ENCODE measurements at places on chromosomes 2 and 18.
A peak's percentile ranks its signal among the peaks of the same experiment; 100 is the strongest.

GRCh38 chr2:8370258-8370802, 311.5 kb upstream of the ID2 start:
- no peak for DNase-seq

GRCh38 chr2:201968050-201968449, 65.6 kb upstream of the FZD7 start:
- DNase-seq: no peak

GRCh38 chr2:74548900-74549826, 4.6 kb downstream of the LOXL3 start:
- peak; percentile 83 for DNase-seq

GRCh38 chr2:15918761-15919356, 21.5 kb upstream of the MYCN start:
- no peak for DNase-seq

GRCh38 chr2:46521215-46521683, 41.9 kb downstream of the TMEM247 start:
- DNase-seq: no peak

DNA sequence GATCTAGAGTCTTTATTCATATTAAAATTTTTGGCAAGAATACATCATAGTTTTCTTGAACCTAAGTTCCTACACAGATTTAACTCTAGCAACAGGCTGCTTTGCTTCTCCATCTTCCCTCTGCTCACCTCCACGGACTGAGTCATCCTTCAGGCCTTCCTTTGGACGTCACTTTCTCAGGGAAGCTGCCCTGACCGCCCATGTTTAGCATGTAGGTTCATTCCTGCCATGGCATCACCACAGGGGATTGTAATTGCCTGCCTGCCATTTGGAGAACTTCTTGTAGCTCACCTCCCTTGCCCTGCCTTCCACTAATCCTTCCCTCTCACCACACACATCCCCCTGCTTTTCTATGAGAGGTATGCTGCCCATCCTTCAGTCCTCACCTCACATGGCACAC, 43.9 kb upstream of the B3GNT2 start:
- DNase-seq: no peak

DNA sequence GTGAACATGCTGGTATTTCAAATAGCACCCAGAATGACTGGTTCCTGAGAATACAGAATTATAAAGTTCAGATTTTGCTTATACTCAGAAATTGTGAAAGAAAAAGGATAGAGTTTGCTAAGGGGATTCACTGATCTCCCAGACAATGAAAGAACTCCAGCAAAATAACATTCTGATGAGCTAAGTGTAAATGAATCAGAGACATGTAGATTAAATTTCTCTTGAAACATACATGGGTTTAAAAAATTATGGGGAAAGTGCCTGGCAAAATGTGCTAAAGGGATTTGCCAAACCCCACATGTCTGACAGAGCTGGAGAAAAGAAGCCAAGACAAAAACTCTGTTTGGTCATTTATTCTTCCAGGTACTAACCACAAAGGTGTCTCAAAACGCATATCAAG, 116.3 kb downstream of the FTCDNL1 start:
- DNase-seq: no peak

GRCh38 chr2:70746094-70746974, 21.7 kb downstream of the ADD2 start:
- DNase-seq: no peak

DNA sequence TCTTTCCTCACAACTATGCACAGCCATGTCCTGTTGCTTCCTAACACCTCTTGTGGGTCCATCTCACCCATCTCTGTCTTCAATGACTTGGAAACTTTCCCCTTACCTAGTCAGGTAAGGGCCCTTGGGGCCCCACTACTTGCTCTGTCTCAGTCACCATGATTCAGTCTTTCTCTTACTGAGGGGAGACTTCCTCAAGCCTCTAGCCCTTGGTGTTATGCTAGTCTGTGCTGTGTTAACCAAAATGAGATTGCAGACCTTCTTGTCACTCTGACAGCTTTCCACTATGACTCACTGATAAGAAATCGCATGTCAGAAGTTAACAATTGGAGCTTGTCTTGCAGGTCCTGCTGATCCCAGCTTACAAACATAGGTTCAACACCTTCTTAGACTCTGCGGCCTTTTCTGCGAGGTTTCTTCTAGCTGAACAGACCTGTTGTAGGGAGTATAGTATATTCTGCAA, 65.3 kb downstream of the WDR75 start:
- no peak for DNase-seq
